ENCODE measurements at places on chromosomes 4 and X.

GRCh38 chrX:23435108-23435507, 100.5 kb downstream of the PTCHD1 start:
- no peak for DNase-seq

GRCh38 chr4:73418677-73419076, 14.6 kb downstream of the ALB start:
- DNase-seq, result no peak

DNA sequence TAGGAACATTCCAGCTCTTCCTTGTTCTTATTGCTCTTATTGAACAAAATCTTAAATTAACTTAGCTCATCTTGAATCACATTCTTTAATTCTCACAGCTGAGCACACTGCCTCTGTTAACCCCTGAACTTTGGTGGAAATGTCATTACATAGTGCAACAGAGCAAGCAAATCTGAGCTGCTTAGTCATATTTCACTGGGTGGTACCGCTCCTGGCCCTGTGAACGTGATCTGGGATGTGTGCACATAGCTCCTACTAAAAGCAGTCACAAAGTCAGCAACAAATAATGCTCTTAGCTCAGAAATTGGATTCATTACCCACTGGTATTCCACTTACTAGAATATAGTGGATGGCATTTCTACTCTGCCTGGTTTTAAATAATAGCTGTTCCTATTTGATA, 27.9 kb downstream of the ARHGEF6 start:
- peak; percentile 19 for DNase-seq

DNA sequence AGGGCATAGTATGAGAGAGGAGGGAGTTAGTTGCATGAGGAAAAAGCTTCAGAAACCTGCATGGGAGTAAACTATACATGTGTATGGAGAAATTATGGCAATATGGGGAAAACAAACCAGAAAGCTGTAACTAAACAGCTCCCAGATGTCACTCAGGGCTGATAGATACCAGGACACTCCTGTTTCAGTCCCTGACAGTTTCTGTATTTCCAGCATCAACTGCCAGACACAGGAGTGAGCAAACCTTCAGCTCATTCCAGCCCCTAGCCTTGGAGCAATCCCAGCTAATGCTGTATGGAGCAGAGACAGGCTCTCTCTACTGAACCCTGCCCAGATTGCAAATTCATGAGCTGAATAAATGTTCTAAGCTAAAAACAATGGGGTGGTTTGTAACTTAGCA, 382.9 kb upstream of the MAGEB18 start:
- DNase-seq, result no peak

- DNase-seq, result no peak
Observed at GRCh38 chr4:37973441-37973840, 13.2 kb downstream of the PTTG2 start.

GRCh38 chrX:130933358-130933757, 30.3 kb upstream of the ENOX2 start:
- no peak for DNase-seq

GRCh38 chrX:136899221-136899620, 18.7 kb upstream of the RBMX start:
- DNase-seq, result no peak

- DNase-seq, result no peak
Observed at GRCh38 chr4:140812916-140813315, 56.7 kb upstream of the TBC1D9 start.

- no peak for DNase-seq
Observed at GRCh38 chr4:20193141-20193936, 58.4 kb upstream of the SLIT2 start.

DNA sequence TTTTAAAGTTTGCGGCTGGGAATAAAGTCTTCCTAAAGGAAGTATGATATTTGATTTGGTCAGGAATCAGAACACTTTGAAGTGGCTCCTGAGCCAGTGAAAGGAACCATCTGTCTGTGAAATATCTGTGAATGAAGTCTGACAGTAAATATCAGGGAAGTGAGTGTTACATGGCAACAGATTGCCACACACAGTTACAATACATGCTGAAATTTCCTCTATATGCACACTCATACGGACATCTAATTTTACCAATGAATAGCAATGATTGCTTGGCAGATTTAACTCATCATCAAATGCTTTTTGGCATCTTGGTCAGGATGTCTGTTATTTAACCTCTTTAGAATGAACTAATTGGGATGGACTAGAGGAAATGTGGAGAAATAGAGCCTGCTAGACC, 1023.8 kb downstream of the FAT4 start:
- no peak for DNase-seq

DNA sequence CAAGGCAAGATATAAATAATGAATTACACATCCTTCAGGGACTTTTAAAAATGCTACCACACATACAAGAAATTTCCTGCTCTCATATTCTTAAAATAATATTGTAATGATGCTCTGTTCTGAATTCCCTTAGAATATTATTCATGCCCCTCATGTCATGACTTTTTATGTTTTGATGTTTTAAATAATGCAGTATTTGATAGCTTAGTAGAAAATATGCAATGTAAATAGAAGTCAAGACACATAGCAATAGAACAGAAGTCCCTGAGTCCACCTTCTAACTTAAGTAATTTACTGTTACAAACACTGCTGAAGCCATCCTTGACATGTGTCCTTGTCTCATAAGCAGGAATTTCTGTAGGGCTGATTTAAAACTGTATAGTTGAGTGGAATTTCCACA, 1071.2 kb upstream of the LCORL start:
- no peak for DNase-seq

GRCh38 chrX:126509923-126510322, 42.7 kb downstream of the DCAF12L1 start:
- DNase-seq, result no peak

DNA sequence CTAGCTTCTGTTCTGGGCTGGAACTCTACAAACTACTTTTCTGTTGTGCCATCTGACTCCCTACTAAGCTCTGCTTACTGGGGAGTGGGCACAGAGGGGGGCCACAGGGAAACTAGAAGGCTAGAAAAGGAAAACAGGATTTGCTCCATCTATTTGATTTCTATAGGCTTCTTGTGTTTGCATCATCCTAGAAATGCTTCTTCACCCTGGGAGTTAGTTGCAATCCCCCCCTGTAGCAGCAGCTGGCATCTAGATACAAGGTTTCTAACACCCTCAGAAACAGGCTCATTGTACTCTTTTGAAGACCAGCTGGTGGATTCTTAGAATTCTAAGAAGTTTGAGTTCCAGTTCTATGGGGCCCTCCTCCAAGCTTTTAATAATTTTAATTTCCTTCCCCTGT, 213.4 kb downstream of the TMA16 start:
- DNase-seq, result no peak

GRCh38 chrX:67654301-67654700, 110.5 kb downstream of the AR start:
- DNase-seq, result no peak
